ENCODE measurements at places on chromosomes 3 and 15.
A peak's percentile ranks its signal among the peaks of the same experiment; 100 is the strongest.

DNA sequence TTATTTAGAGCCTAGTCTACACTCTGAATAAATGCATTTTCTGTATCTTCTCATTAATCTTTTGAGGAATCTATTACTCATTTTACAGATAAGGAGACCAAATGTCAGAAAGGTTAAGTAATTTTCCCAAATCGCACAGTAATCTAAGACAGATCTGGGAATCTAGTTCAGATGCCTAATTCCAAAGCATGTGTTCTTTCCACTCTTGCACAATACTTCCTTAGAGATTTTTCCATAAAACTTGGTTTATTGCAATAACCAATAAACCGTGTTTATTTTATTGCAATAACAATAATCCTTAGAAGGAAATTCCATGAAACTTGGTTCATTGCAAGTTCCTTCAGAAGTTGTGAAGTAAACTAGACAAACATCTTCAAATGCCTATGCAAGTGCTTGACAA is 17.4 kb upstream of the COL8A1 start:
- peak; percentile 5 for DNase-seq

DNA sequence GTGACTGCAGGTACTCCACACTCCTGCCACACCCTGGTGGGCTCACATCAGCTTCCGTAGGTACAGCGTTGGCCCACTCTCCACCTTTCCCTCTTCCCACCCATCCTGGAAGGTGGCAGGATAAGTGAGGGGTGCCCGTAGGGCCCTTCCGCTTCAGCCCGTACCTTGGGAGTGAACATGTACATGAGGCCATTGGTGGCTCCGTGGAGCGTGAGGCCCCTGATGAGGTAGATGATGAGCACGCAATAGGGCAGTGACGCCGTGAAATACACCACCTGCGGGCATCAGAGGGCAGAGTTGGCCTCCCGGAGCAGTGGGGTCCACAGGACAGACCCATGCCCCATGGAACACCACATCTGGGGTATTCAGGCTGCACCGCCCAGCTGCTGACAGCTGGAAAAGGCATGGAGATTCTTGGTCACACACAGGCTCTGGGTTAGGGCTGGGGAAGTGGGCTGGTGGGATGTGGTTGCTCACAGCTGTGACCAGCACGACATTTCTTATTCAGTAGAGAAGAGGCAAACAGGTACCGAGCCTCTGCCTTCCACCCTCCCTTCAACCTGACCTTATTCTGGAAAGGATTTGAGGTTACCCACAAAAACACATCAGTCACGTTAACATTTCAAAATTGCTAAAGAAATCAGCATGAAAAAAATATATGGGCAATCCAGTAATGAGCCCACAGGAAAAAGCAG is 23.8 kb downstream of the SLC6A20 start:
- DNase-seq, result no peak

- DNase-seq, result no peak
Observed at GRCh38 chr3:129268396-129268795, 10.3 kb upstream of the HMCES start.

DNA sequence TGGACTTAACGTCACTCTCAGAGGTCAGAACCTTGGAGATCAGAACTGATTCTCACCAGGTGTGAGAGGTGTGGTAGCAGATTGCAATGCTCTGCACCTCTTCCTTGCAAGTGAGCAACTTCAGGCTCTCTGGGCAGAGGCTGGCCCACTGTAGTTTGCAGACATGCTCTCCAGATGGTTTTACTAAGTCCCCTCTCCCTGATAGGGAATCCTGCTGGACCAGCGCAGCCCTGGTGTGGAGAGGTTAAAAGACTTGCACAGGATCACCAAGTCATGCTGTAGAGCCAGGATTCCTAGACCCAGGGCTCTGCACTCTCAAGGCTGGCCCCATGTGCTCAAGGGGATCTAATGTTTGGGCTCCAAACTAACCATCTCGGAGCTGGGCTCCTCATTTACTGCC is 62.2 kb downstream of the RPL39L start:
- DNase-seq, result no peak

DNA sequence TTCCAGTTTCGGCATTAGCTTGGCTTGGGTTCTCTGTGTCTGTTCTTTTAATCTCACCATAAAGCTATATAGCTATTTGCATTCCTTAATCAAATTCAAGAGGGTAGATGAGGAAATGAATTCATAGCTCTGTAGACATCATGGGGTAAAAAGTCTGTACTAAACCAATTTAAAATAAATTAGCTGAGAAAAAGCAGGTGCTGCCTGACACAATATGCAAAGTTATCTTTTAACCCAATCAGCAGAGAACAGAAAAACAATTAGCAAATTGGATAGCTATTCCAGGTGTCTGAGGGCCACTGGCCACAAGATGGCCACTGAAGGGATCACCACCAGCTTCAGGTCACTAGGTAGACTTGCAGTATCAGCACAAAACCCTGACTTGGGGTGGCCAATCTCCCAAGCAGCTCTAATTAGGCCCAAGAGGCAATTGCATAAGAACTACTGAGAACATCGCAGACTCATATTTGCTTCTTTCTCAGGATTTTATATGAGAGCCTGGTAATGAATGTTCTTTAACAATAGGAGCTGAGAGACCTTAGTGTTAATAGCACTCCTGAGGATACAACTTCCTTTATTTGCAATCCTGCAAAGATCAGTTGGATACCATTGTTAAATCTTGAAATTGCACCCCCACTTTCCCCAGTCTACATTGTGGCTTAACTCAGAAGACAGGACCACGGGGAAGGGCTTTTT is 494.3 kb downstream of the PDCD6IP start:
- no peak for DNase-seq

DNA sequence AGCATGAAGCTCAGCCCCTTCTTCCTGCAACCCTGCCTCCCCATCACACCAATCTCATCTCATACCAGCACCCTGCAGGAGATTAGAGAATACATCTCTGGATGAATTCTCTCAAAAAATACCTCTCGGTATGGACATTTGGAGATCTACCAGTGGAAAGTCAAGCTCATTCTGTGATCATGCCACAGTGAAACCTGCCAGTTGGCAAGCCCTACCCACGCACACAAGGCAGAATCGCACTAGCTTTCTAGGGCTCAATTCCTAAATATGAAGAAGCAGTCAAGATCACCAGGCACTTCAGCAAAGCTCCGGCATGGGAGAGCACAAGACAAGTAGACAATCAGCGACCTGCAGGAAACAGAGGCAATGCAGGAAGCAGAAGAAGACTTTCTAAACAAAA is 221.2 kb downstream of the NTRK3 start:
- DNase-seq, result no peak

GRCh38 chr15:74262151-74262550 is 26.0 kb downstream of the CCDC33 start:
- DNase-seq, result no peak

- DNase-seq, result no peak
Observed at GRCh38 chr3:146543461-146544001, 876 bp downstream of the PLSCR1 start.

DNA sequence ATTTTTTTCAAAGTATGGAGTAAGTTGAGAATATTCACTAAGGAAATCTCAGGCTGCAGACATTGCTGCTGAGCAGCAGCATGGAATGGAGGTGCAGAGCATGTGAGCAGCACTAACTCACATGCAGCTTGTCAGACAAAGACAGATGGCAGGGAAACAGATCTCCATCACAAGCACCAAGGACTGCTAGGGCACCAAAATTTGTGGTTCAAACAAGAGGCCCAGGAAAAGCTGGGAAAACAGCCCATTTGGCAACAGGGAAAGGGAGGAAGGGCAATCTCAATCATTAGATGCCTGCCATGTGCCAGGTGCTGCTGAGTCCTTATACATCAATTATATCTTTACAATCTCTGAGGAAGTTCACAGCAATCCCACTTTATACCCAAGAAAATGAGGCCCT is 47.2 kb upstream of the EIF1B start:
- no peak for DNase-seq

DNA sequence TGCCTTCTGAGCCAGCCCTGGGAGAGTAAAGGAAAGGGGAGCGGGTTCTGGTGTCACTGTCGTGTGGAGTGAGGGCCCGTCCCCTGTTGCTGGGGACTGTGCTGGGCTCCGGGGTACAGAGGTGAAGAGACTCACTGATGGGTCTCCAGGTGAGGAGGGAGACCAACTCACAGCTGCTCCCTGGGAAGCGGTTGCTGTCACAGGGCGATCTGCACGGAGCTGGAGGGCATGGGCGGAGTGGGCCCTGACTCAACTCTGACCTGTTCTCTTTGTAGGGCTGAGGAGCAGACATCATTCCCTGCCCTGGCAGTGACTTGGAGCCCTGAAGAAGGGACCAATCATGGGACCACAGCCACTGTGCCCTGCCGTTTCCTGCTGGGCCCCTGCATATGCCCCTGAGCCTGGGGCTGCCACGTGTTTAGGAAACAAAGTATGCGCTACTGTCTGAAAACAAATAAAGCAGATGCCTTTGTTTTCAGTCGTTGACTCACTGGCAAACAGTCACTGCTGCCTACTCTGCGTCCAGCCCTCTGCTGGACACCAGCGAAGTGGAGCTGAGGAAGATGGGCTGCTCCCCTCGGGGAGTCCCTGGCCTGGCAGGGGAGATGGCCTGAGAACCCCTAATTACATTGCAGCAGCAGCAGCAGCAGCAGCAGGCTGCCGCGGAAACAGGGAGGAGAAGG is 22.9 kb upstream of the PLXNA1 start:
- DNase-seq, result no peak

DNA sequence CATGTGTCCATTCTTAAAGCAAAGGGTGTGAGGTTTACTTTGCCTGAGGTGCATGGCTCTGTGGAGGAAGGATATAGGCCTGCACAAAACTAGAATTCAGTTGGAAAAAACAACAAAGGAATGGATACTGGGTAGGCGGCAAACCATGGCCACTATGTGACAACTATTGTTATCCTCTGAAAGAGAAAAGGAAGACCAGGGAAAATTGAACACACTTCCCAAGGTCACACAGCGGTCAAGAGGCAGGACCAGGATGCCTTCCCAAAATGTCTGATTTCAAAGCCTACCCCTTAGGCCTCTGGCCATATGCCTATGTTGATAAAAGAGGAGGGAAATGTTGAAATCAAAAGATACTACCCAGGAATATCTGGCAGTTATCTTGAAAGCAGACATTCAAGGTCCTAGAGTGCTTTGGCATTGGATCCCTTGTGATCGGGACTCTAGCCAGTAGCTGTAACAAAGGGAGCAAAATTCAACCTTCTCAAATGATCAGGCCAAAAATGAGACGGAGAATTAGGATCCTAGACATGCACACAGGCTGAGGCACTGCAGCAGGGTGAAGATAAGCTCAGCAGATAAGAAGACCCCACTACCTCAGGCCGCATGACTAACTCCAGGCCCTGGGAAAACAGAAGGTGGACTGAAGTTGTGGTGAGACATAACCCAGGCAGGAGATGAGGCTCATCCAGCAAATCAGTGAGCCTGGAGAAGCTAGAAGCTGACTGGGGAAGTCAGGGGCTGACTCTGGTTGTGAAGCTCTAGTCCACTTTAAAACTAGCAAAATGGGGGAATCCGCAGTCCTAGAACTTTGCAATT is 292.2 kb downstream of the NEK10 start:
- no peak for DNase-seq

DNA sequence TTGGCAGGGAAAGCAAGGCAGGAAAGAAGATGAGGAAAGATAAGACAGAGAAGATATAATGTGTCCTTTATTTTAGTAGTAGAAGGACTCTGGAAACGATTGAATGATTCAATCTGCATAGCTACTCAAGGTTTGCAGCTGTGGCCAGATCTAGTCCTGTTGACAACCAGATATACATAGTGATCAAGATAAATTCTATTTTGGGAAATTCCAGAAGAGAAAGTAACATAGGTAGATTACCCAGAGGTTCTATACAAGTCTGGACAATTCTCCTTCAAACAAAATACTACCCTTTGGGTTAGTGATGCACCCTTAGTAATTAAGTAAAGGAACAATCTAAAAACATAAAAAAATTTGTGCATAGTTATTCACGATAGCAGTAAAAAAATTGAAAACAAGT is 9.4 kb downstream of the TERC start:
- DNase-seq, result no peak

GRCh38 chr3:177813322-177813721 is 616.0 kb upstream of the TBL1XR1 start:
- DNase-seq, result no peak

- no peak for DNase-seq
Observed at GRCh38 chr3:4355401-4356219, 52.4 kb downstream of the SETMAR start.

- no peak for DNase-seq
Observed at GRCh38 chr3:9947025-9947995, 4.9 kb downstream of the PRRT3 start.

- DNase-seq, result no peak
Observed at GRCh38 chr3:121557426-121557934, 10.3 kb upstream of the ARGFX start.

DNA sequence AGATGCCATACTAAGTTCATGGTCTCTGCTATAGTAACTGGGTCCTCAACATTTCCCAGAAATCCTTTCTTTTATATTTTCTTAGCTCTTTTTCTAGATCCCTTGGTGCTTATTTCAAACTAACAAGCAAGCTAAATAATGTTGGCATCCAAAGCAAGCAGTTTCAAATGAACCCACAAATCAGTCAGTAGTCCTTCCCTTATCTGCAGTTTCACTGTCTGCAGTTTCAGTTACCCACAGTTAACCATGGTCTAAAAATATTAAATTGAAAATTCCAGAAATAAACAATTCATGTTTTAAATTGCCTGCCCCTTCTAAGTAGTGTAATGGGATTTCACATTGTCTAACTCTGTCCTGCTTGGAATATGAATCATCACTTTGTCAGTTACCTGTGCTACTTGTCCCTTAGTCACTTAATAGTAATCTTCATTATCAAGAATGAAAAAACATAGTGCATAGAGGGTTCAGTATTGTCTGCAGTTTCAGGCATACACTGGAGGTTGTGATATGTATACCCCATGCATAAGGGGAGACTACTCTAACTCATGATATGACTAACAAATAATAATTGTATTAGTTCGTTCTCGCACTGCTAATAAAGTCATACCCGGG is 633.7 kb downstream of the MECOM start:
- no peak for DNase-seq

DNA sequence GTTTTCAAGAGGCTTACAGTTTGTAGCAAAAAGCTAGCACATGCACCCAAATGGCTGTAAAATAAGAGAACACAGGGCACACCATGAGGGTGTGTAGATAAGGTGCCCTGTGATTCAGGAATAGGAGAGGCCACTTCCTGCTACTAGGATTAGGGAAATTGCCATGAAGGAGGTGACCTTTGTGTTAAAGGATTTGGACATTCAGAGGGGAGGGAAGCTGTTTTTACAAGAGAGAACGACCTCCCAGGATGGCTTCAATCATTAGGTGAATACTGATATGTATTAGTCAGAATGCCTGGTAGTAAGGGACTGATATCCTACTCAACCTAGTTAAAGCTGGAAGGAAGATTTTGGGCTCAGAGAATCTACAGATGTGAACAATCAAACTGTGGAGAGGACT is 35.7 kb upstream of the ABHD17C start:
- DNase-seq, result peak; percentile 63

Data from NCI-H226 (cell line).